ENCODE measurements at places on chromosomes 7 and 10.

GRCh38 chr10:77455561-77455960 lies 182.0 kb downstream of the KCNMA1 start:
- DNase-seq: peak; percentile 74

DNA sequence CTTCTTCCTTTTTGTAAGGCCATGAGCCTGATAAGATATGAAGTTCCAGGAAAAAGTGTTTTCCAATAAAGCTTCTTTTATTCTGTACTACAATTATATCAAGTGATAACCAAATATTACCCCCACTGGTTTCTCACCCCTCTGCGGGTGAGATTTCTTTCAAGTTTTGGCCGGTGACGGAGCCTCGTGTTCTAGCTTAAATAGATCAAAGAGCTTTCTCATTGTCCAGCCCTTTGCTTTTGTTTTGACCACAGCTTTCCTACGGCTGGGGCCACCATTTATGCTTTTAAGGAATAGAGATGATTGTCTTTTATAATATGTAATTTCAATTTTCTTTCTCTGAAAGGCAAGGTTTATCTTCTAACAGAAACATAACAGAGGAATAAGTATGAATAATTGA lies 196.7 kb upstream of the MTPN start:
- DNase-seq: no peak

DNA sequence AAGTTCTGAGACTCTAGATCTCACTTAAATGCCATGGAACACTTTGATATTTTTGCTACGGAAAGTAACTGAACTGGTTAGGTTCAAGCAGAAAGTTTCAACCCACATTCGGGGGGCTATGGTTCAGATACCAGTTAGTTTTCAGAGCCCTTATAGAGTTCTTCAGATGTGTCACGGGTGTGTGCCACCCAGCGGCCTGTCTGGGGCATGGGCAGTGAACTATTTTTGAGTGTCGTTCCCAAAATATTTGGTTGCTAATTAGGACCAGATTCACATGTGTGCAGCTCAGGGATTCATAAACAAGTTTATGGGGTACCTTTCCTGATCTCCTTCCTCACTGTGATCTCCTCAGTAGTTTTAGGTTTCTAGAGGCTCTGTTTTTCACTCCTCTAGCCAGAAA lies 271.9 kb downstream of the C7orf25 start:
- peak; percentile 4 for DNase-seq

GRCh38 chr10:131902691-131903090 lies 1.9 kb downstream of the PPP2R2D start:
- no peak for DNase-seq

DNA sequence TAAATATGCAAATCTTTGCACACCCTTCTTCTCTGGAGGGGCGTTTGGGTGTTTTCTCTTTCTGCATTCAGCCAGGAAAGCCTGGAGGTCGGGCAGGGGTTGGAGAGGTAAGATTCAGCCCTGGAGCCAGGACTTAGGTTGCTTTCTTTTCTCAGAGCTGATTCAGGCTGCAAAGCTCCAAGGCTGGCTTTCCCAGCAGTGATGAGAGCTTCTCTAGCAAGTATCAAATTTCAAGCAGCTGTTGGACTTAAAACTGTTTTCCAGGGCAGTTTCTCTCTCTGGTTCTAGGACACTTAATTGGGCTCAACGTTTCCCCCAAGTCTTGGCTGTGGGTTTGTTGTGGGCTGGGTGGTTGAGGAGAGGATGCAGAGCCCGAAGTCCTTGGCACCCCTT lies 608 bp downstream of the AKR1B10 start:
- DNase-seq: peak; percentile 59

- DNase-seq: no peak
Observed at GRCh38 chr10:49827297-49827696, 65.2 kb upstream of the OGDHL start.

- no peak for DNase-seq
Observed at GRCh38 chr7:50315739-50316671, 11.5 kb downstream of the IKZF1 start.

DNA sequence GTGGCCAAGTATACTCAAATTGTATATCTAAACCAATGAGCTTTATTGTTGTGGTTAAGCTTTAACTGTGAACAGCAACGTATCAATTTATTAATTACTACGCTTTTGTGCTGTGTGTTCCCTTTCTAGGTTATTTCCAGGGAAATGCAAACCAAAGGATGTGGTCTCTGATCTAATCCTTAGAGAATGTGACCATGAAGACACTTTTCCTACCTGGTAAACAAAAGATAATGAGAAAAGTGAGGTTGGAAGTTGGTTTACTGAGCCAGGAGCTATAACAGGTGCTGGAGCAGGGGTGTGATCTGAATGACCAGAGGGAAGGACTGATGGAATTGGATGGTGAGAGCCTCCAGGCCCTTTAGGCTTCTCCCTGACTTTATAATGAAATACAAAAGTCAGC lies 25.4 kb upstream of the CALU start:
- DNase-seq: peak; percentile 67

GRCh38 chr7:158546214-158546613 lies 41.4 kb downstream of the PTPRN2 start:
- no peak for DNase-seq

- no peak for DNase-seq
Observed at GRCh38 chr7:107971613-107972012, 31.3 kb downstream of the LAMB1 start.

DNA sequence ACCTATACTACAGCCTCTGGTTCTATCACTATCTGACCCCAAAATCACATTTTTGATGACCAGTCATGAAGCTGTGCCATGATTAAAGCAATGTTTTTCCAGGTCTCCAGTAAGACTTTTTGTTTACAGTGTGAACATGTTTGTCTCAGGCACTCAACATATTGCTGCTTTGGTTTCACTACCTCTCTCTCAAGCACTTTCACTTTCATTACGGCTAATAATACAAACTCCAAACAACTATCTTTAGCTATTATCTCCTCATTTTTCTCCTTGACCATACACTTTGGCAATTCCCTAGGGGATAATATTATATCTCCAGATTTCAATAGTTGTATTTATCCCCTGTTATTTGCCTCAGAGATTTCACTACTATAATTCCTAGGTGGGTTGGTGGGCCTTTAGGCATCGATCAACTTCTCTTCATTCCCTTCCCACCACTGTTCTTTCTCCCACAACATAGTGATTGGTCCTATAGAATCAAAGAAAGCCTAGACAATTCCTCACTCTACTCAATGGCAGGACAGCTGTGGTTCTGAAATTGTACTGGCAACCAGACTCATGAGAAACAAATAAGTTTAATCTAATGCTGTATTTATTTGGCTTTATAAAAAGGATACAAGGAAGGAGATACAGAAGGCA lies 261.4 kb upstream of the ZWINT start:
- peak; percentile 32 for DNase-seq

DNA sequence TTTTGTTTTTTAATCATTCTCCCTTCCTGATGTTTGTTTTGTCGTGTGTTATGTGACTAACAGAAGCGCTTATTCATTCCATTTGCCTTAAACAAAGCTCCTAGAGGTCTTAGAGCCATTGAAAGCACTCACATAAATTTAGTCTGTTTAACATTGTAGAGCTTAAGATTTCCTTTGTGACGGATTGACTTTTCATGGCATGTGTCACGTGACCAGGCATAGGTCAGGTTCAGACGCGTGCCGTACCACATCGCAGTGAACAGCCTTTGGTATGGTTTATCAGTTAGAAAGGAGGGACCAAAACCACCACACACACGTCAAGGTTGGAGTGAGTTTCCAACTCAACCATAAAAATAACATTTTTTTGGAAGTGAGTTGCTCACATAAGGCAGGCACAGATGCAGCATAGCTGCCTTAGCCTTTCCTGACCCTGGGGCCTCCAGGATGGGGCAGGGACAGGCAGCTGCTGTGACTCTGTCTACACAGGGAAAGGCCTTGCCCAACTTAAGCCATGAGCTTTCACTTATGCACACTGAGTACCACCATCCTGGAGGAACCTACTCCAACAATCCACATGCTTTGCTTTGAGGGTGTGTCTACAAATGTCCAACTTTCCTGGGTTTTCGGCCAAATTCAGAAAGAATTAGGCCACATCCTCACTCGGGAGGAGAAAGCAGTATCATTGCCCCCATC lies 55.5 kb downstream of the WDFY4 start:
- DNase-seq: no peak

- no peak for DNase-seq
Observed at GRCh38 chr7:6159524-6160031, 112.8 kb downstream of the CYTH3 start.

DNA sequence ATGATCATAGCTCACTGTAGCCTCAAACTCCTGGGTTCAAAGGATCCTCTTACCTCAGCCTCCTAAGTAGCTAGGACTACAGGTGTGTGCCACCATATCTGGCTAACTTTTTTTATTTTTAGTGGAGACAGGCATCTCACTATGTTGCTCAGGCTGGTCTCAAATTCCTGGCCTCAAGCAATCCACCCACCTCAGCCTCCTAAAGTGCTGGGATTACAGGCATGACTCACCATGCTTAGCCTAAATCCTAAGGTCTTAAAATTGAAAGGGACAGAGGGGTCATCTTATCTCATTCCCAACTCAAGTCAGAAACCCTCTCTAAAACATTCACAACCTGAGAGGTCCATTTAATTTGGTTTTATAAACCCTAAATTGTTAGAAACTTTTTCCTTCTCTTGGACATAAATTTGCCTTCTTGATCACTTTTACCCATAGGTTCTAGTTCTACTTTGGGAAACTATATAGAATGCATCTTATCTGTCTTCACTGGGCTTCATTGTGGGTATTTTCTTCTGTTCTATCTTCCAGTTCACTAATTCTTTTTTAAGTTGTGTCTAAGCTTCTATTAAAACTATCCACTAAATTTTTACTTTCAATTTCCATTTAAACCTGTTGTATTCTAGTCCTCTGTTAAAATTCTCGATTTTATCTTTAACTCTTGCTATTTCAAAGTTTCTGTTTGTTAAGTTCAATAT lies 183.4 kb upstream of the KAT6B start:
- DNase-seq: peak; percentile 35

DNA sequence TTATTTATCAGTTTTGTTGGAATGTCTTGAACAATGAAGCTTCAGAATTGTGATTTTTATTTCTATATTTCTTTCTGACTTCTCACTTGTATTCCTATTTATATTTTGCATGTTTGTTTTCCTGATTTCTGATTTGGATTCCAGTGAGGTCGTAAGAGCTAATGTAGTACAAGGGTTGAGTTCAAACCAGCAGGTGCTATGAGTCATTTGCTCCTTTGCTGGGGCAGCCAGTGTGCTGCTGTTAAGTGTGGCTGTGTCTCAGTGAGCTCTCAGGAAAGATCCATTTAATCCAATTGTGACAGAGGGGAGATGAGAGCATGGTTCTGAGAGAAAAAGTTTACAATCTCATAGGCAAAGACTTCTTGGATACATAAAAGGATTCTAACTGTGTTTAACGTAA lies 48.6 kb downstream of the MCU start:
- peak; percentile 56 for DNase-seq

DNA sequence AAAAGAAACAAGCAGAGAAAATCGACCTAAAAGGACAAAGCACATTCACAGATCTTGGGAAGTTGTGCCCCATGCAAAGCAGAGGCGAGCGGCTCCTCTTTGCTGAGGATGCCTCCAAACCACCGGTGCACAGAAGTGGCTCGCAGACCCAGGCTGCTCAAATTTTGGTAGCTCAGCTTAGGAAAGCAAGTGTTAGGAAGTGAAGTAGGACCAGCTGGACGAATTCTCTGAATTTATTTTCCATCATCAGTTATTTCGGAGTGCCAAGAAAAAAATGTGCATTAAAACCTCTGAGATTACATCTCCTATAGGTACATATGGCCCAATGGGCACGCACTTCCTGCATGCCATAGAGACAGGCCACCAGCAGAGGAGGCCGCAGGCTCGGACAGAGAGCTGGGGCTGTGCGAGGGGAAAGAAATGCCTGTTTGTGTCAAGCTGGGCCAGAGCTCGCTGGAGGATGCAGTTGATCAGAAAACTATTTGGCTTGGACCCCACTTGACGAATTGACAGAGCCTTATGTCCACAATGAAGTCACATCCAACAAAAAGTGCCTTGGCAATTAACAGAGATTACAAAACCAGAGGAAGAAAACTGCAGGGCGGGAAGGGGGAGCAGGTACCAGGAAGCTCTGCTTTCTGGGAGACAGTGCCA lies 122.3 kb upstream of the LYZL2 start:
- peak; percentile 63 for DNase-seq

DNA sequence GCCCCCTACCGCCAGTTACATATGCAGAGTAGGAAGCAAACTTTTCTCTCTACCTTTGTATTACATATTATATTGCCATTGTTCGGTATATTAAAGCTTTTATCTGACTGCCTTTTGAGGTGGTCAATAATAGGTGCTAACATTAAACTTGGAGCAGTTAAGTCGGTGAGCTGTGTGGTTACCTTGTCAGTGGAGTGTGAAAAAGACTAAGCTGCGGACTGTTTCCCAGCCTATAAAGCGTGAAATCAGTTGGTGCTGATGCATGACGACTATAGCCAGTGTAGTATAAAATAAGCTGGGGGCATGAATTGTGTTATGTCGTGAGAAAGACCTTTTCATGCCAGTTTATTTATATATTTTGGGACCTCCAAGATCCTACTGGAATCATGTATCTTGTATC lies 33.7 kb downstream of the R3HCC1L start:
- DNase-seq: no peak

DNA sequence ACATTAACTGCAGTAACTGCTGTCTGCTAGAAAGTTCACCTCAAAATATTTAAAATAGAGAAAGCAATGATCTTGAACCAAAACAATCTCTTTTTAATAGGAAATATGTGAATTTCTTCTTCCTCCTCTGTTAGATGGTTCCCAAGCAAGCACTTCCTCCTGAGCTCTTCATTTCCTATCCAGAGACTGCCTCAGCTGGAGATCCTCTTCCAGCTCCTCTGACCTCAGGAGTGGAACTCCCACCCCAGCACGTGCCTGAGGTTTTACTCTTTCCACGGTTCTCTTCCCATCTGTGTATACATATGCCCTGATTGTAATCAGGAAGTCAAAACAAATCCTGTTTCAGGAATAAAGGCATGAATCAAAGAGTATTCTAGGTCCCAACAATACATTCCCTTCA lies 5.6 kb downstream of the DENND11 start:
- no peak for DNase-seq

Measured in HT1080 (cell line).